Activated naive CD4-positive, alpha-beta T cell treated with anti-CD3 and anti-CD28 coated beads for 36 hours (primary cell): ENCODE measurements at places on chromosomes 6 and 20. TPM values are rescaled to one million over a fixed set of nuclear protein-coding genes. Genes with fewer than 3 reads are reported as not detected.

DNA sequence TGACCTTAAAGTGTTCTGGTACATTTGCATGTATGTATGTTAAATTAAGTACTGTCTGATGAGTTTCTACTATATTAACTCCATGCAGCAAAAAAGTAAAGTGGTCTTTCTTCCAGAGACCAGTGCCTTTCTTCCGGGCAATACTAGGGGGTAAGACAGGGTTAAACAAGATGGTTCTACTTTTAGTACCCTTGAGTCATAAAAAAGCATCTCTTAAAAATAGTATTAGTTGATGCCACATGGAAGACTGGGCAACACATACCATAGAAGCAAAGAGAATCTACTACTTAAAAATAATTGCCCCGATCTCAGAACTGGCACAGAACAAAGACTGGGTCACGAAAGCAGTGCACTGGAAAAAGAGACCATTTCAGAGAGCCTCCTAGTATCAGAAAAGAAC is 66.2 kb downstream of the SESN1 start:
- DNase-seq: no peak

C4B gene
- 2.7 TPM for total RNA-seq

USP49 gene
- total RNA-seq: 8.3 TPM

RIOK1 gene
- total RNA-seq: 33.8 TPM

GRCh38 chr20:42190084-42190483 is 571.9 kb upstream of the CHD6 start:
- no peak for DNase-seq

- DNase-seq: no peak
Measured at GRCh38 chr20:7673841-7674240, 266.4 kb downstream of the HAO1 start.

GNAS-AS1 gene
- total RNA-seq: 1.6 TPM

DNA sequence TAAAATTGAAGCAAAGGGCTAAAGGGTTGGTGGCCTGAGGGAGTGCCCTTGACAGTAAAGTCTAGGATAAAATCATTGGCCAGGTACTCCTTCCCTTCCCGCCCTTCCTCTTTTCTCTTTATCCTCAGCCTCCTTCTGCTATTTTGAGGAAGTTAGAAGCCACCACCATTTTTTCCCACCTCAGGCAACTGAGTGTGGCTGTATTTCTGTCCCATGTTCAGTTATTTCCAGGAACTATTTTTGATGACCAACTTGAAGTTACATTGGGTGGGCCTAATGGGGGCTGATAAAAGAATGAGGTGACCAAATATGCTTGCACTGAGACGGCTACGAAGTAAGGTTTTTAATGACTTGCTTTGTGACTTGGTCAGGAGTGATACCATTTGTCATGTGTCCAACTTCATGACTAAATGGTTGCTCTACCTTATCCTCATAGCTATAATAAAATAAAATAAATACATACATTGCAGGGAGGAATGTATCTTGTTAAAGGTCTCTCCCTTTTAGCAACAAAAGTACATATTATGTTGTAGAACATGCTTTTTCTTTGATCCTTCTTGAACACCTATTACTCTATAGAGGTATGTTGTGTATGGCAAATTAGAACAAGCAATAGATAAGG is 12.0 kb downstream of the PTPN1 start:
- DNase-seq: no peak

DNA sequence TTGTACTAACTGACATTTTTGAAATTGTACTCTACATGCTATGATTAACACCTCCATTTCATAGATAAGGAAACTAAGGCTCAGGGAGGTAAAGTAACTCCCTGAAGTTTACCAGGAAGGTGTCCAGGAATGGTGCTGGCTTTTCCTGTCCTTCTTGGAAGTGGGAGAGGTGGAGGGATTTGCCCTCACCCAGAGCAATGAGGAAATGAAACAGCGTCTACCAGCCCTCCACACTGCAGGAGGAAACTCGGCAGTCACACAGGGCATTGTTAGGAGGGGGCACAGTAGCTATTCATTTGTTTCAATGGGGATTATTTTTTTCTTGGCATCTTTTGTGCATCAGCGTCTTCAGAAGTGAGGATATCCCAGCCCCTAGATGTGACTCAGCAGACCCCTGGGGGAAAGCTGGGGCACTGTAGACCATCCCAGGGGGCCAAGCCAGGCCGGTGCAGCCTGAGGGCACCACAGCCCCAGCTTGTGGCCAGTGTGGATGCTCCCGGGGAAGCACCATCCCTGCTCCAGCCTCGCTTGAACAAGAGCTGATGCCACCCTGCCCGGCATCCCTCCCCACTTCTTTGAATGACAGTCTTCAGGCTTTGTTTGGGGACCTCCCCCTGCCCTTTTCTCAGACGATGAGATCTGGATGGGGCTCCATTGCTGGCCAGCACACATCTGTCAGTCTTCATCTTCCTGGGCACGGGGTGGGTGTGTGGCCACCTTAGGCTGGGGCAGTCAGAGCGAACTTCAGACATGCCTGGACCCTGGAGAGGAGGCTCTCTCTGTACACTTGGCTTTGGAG is 224.4 kb upstream of the PMEPA1 start:
- no peak for DNase-seq

GRCh38 chr20:54688476-54688875 is 213.1 kb downstream of the DOK5 start:
- no peak for DNase-seq

- no peak for DNase-seq
Measured at GRCh38 chr20:37259865-37260264, 1.7 kb downstream of the GHRH start.
